Omental fat pad (tissue), 4 donors: ENCODE measurements at places on chromosomes 2 and 18. TPM values are rescaled to one million over a fixed set of nuclear protein-coding genes. Genes with fewer than 3 reads are reported as not detected.

The FIGN gene
- 9.4 TPM for total RNA-seq

GRCh38 chr2:23420840-23421476 lies 36.0 kb downstream of the KLHL29 start:
- no peak for DNase-seq

DNA sequence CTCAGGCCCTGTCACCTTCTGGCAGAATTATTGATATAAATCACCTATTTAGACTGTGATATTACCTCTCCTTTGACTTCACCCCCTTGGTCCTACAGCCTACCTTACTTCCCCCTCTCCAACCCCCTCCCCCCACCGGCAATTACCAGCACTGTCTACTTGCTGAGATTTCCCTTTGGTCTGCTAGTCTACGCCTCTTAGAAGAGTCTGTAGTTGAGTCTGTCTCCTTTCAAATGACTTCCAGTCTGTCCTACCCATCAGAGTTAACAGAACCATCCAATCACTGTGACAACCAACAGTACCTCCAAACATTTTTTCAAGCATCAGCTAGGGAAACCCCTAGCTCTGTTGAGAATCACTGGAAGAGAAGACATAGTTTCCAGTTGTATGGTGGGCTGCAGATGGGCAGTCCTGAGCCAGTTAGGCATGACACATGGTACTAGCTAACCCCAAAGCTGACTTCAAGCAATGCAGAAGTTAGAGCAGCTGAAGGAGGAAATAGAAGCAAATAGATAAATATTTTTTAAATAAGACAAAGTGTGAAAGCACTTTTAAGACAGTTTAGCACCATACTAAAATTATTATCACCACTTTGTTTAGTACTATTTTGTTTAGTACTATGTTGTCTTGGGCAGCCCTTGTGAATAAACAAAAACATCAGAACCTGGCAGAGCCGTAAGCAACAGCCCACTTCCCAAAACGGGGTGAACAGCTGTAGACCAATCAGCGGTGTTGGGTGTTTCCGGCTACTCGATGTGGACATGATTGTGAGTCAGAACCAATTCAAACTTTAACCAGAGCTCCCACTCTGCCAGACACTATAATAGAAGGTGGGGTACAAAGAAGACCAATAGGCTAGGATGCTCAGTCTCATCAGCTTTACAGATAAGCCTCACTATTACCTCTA lies 2.7 kb upstream of the ASNSD1 start:
- no peak for DNase-seq

The LAPTM4A gene
- total RNA-seq, result 201 TPM

The PEX13 gene
- total RNA-seq, result 26.9 TPM

- DNase-seq, result no peak
Measured at GRCh38 chr2:33213244-33213643, 263.2 kb upstream of the RASGRP3 start.

DNA sequence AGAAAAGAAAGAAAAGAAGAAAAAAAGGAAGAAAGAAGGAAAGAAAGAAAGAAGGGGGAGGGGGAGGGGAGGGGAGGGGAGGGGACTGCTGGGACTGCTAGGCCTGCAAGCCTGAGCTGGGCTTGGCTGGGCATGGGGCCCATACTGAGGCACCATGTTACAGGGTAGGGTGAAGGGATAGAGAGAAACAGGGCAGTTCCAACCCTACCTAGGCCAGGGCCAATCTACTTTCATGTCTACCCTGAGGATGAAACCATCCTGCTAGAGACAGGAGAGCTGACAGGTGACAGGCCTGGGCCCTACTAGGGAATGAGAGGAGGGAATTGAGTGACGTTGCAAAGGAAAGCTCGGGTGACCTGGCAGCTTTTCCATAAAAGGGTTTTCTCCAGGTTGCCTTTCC lies 41.7 kb downstream of the TEX44 start:
- no peak for DNase-seq

The CXCR1 gene
- 26.8 TPM for total RNA-seq

DNA sequence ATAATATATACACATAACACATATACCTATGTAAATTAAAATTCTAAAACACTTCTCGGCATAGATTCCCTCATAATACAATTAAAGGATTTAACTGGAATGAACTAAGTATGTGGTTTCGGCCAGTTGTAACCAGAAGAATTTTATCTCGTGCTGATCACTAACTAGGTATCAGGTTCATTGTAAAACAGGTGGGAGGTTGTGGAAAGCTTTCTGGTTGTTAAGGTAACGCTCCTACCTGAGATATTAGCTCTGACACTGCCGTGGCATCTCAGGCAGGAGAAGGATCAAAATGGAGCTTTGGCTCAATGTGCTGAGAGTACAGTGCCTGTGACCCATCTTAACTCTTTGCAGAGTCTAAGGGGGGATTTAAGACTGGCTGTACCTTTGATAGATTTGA lies 42.5 kb downstream of the SLC9A2 start:
- no peak for DNase-seq

The TMEM37 gene
- 27.8 TPM for total RNA-seq

- no peak for DNase-seq
Measured at GRCh38 chr2:108257757-108258331, 18.1 kb downstream of the SULT1C3 start.

DNA sequence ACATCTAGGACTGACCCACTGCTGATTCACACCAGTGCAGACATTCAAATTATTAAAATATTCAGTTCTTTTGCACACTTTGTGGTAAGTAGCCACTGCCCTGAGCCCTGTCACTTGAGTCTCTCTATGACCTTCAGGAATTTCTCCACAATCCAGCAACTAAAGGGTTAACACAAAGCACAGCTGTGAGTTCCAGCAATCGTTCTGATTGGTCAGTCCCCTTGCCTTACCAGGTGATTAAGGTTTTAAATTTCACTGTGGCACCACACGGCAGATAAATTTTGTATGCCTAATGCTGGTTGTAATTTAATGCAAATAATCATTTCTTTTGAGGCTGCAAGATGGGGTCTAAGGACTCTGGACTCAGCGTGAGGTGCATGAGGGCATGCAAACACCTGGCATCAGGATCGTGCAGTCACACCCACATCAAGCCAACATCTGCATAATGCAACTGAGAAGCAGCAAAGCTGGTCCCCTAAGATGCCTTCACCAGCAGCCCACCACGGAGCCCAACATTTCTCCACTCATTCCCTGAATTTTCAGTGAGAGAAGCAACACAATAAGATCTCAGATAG lies 36.6 kb downstream of the SLC14A1 start:
- DNase-seq, result no peak

GRCh38 chr18:45012286-45012685 lies 331.6 kb downstream of the SETBP1 start:
- DNase-seq, result no peak

The GAD1 gene
- total RNA-seq, result not detected

DNA sequence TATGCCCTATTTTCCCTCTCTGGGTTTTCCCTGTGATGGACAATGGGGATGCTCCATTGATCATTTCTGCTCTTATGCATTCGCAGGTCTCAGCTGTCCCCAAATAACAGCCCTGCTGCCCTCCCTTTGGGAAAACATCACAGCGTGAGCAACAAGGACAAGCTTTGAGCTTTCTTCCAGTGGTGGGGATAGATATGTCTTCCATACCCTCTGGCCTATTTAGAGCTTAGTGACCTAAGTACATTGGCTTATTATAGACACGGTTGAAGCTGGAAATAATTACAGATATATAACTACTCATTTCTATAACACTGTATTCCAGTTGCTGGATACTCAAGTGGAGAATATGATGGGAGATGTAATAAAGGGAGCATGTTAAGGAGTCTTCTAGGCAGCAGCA lies 304.3 kb upstream of the MGAT5 start:
- DNase-seq, result no peak

- DNase-seq, result no peak
Measured at GRCh38 chr2:10235909-10236550, 66.7 kb upstream of the HPCAL1 start.

The GALR1 gene
- total RNA-seq, result 2.0 TPM

DNA sequence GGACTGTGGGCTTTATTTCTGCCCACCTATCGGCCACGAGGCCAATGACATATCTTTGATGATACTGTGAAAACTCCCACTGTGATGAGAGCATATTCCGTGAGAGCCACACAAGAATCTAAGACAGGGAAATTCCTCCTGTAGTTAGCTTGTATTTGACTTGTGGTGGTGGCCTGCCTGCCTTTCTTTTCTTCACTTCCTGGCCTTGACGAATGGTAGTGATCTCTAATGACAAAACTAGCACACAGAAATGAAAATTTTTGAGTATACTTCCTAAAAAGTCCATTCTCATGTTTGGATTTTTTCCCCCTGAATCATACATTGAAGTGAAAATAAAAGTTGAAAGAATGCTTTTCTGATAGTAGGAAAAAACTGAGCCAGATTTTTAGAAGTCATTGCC lies 94.4 kb downstream of the MGAT5 start:
- no peak for DNase-seq

The LOXHD1 gene
- total RNA-seq, result 1.7 TPM
